ENCODE measurements at places on chromosomes 2 and 18.

DNA sequence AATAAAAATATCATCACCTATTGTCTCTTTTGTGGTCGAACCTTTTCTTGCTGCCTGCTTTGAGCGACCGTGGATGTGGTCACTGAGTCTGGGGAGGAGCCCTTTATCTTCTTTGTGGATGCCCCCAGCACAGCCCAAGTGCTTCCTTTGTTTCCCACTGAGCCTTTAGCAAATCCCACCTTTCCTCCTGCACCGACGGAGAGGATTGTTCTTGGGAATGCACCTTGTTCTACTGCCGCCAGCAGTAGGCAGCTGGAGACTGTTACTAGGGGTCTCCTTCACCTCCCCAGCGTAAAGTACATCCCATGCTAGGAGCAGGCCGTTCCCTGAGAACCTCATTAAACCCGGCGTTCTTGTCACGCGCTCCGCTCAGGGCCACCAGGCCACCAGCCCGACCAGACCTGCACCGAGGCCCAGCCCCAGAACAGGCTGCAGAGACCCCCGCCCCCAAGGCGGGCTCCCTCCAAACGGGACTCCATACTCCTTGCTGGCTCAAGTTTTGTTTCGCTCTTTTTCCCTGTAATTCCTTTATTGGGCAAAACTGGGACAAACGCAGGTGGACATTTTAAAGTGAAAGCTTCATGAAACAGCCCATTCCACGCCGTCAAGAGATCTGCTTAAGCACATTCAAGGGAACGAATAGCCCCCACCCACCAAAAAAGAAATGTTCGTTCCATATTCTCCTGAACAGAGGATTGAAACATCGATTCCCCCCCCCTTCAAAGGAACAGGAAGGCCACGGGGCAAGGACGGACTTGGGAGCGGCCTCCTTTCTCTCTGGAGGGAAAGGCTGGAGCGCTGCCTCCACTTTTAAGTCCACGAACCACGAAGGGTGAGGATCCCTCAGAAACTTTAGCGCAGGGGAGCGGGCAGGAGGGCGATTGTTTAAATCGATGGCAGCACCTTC, 1.1 kb upstream of the MAT2A start:
- no peak for DNase-seq

GRCh38 chr2:242027676-242028450, 158.3 kb downstream of the RTP5 start:
- DNase-seq = no peak

GRCh38 chr2:172829229-172829628, 93.6 kb downstream of the RAPGEF4 start:
- DNase-seq = no peak

DNA sequence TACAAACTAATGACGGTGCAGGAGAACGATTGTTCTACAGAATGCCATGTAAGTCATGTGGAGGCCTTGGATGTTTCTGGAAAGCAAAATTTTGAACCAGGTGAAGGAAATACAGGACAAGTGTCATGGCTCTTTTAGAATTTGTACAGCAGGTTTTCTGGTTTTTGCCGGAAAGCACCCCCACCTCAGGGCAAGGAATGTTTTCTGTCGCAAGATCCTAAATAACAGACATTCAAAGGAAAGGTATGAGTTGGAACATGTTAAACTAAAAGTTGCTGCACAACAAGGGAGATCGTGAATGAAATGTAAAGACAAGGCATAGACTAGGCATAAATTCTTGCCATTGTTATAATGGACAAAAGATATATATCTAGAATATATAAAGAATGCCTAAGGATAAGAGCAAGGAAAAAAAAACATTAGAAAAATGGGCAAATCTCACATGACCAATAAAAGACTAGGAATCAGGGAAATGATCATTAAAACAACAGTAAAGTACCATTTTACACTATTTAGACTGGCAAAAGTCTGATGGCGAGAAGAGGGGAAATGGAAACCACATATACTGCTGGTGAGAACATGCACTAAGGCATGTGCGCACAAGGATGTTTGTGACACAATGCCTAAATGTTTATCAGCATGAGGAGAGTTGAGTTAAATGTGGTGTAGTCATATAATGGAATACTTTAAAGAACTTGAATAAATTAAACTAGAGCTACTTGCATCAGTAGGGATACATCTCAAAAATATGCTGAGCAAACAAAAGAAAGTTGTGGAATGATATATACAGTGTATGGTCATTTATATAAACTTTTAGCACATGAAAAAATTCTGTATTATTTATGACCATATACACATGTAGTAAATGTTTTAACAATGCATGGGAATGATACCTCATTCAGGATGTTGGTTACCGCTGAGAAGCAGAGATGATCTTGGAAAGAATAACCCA, 127.0 kb downstream of the EML6 start:
- no peak for DNase-seq

- peak; percentile 23 for DNase-seq
Observed at GRCh38 chr2:238370823-238371372, 50.6 kb downstream of the TRAF3IP1 start.

GRCh38 chr2:42199626-42200025, 30.5 kb downstream of the EML4 start:
- DNase-seq = no peak

- no peak for DNase-seq
Observed at GRCh38 chr2:56230156-56230555, 46.4 kb downstream of the CCDC85A start.

GRCh38 chr2:226600184-226600583, 199.4 kb downstream of the IRS1 start:
- no peak for DNase-seq

DNA sequence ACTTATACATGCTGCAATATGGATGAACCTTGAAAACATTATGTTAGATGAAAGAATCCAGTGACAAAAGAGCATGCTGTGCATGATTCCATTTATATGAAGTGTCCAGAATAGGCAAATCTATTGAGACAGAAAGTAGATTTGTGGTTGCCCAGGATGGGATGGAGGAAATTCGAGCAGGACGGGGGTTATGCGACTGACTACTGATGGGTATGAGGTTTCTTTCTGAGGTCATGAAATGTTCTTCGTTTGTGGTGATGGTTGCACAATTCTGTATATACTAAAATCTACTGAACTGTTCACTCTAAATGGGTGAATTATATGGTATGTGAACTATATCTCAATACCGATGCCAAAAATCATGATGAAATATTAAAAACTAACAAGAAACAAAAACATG, 18.9 kb upstream of the MTERF4 start:
- no peak for DNase-seq

DNA sequence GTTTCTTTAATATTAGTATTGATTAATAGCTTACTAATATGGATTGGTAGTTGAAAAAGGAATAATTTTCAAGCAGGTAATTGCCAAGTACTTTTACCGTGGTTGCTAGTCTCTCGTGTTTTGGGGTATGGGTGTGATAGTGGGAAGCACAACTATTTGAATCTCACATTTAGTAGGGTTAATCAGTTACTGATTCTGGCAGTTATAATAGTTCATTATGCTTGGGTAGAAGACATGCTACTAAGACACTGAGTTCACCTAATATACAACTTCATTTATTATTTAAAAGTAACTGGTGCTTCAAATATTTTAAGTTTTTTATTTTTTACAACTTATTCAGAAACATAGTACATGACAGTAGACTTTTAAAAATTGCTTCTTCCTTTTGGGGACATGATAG, 33.5 kb downstream of the SOCS6 start:
- no peak for DNase-seq

DNA sequence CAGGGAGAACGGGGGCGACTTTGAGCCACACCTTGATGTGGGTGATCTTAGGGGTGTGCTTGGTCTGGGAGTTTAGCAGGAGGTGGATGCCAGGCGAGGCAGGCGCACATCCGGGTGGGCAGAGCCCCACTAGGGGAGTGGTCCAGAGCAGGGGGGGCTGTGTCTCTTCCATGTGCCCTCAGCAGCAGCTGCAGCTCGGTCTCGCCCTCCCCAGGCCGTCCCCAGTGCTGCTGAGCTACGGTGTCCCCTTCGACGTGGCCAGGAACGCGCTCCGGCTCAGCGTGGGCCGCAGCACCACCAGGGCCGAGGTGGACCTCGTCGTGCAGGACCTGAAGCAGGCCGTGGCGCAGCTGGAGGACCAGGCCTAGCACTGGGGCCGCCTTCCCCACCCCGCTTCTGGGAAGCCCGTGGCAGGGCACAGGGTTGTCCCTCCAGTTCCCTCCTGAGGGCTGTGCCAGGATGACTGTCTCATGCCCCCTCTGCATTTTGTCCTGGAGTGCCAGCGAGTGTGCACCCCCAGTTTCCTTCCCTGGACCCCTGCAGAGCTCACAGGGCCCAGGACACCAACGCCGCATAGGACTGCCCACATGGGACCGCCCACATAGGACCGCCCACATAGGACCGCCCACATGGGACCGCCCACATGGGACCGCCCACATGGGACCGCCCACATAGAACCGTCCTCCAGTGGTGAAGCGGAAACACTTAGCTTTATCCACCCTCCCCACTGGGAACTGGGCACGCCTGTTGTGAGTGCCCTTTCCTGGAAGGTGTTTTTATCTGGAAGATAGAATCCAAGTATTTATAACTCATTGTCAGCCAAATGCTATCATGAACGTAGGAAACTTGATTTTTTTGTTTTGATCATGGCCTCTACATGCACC, 1.9 kb upstream of the ESPNL start:
- DNase-seq = no peak

- no peak for DNase-seq
Observed at GRCh38 chr18:10487154-10487553, 32.7 kb downstream of the APCDD1 start.

GRCh38 chr2:177165721-177166711, 46.6 kb upstream of the HNRNPA3 start:
- DNase-seq = no peak

GRCh38 chr2:3233877-3234276, 143.7 kb downstream of the EIPR1 start:
- DNase-seq = no peak

DNA sequence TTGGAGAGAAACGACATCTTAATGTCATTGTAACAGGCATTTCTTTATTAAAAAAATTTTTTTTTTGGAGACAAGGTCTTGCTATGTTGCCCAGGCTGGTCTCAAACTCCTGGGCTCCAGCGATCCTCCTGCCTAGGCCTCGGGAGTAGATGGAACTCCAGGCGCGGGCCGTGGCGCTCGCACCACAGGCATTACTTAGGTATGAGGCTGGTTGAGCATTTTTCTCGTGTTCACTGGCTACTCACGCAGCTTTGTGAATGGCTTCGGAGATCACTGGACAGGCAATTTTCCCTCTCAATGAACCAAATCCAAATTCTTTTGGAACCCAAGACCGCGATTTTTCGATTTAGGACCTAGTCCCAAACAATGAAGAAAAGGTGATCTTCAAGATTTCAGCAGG, 795 bp upstream of the TCF7L1 start:
- DNase-seq = no peak

GRCh38 chr2:103743195-103743594, 981.4 kb downstream of the TMEM182 start:
- DNase-seq = no peak

DNA sequence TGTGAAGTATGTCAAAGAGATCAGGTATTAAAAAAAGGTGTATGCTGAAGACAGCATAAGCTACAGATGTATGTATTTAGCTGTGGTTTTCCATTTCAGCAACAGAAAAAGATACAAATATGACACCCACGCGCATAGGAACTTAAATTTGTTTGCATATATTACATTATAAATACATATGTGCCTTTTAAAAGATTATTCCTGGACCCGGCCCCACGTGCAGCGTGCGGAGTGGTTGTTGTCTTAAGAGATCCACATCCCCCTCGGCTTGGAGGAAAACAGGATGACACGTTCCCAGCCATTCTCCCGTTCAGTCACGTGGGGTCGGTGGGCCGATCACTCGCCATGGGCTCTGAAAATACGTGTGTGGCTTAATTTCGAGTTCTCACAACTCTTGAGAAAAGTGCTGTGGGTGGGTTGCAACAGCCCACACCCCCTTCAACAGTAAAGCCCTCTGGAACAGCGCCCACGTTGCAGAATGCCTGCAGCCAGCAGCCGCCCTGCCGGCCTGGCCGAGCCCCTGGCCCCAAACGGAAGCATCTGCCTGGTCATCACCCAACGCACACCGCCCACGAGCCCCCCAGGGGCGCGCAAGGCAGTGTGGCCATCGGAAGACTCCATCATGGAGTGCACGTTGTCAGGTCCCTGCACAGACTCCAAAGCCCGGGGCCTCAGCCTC, 18.6 kb upstream of the KCNG2 start:
- DNase-seq = no peak

- DNase-seq = no peak
Observed at GRCh38 chr18:3692113-3692621, 242.2 kb downstream of the TGIF1 start.

GRCh38 chr2:17646081-17646554, 105.6 kb downstream of the VSNL1 start:
- DNase-seq = peak; percentile 25

DNA sequence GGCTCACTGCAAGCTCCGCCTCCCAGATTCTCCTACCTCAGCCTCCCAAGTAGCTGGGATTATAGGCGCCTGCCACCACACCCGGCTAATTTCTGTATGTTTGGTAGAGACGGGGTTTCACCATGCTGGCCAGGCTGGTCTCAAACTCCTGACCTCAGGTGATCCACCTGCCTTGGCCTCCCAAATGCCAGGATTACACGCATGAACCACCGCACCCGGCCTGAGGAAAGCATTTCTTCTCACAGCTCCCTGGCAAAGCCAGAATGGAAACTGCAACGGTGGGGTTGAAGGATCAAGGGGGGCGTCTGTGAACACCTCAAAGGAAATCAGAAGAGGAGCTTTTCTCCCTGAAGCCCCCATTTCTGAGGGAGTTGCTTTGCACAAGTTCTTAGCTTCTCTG, 11.2 kb upstream of the TEX51 start:
- DNase-seq = no peak

- DNase-seq = no peak
Observed at GRCh38 chr2:227655454-227655853, 11.2 kb upstream of the SCYGR5 start.

DNA sequence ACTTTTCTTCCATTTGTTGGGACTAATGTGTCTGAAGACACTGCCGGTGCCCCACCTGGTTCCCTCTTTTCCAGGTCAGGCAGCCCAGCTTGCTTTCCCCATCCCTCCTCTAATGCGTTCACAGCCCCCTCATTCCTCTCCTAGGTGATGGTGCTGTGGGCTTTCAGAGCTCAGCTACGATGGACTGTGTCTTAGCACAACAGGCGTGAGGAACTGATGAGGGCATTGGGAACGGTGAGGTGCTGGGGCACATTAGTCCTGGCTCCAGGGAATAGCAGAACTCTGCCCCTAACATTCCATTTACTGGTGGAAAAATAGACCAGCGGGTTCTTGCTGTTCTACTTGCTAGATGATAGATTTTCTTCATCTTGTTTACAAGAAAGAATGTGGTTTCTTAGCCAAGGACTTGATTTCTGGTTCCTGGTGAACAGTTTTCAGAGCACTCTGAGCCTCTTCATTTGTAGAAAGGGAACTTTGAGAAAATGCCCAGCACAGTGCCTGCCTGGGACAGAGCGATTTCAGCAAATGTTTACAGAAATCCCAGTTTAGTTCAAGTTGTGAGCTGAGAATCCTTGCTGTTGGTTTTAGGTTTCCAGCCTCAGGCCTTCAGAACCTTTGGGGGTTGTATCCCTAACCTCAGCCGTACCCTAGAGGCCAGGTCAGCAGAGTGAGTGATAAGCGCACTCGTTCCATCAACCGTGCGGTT, 42.5 kb downstream of the LDLRAD4 start:
- no peak for DNase-seq
